ENCODE measurements at places on chromosomes 16 and 17. TPM values are rescaled to one million over a fixed set of nuclear protein-coding genes. Genes with fewer than 3 reads are reported as not detected.

The KRT12 gene
- not detected for total RNA-seq

DNA sequence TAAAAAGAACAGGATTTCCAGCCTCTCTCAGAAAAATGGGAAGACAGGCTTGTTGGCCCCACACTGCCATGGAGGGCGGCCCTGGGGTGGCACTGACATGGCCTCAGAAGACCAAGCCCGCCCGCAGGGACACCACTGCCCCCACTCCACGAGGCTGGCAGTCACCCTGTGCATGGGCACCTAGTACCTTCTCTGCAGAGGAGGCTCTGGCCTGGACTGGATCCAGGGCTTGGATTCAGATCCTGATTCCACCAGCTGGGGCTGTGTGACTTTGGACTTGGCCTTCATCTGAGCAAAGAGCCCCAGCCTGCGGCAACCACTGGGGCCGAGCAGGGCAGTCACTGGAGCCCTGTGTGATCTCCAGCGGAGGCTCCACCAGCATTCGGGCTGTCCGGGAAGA, 16.8 kb upstream of the FASN start:
- H3K36me3 ChIP-seq: no peaks in the 10 kb centered on the region
- H3K4me3 ChIP-seq: no peak overlapping the region
- DNase-seq: no peak
- peaks cover 10% of the 10 kb centered on the region for H3K4me1 ChIP-seq
- H3K27ac ChIP-seq: no peak overlapping the region

The FOXN1 gene
- not detected for total RNA-seq

DNA sequence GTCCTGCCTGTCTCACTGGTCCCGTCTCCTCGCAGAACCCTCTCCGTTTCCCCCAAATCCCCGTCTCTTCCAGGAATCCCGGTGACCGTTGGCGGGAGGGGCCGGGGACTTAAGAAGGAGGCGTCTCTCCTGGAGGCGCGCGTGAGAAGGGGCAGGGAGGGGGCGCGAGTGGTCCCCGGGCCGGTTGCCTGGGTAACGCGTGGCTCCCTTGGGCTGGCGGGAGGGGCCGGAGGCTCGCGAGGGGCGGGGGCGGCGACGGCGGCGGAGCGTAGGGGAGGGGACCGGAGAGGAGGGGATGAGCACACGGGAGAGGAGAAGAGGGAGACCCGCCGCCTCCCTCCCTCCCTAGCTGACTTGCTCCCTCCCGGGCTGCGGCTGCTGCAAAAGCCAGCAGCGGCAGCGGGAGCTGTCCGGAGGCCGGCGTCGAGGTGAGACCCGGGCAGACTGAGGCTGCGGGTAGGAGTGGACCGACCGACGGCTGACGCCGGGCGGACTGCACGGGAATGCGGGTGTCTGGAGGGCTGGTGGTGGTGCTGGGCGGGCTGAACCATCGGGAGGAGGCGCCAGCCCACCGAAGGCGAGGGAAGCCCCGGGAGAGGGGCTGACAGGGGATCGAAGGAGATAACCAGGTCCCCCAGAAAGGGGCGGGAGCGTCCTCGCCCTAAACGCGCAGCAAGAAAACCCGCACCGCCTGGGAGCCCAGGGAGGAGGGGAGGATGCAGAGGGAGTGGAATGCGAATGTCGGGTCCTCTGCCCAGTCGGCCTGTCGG, at the start of gene PRRT2:
Gene PRRT2, plus strand, starts transcription at position 298 of the 770 bp plus-strand sequence. CDS start 862 bp downstream, outside the sequence.
- H3K36me3 ChIP-seq: peaks cover 41% of the 10 kb centered on the region
- peak within 1 kb of the TSS; percentile 79 for H3K4me3 ChIP-seq
- H3K27me3 ChIP-seq: no peaks in the 10 kb centered on the region

- no peaks in the 10 kb centered on the region for H3K36me3 ChIP-seq
- no peaks in the 10 kb centered on the region for H3K4me1 ChIP-seq
- no peak overlapping the region for H3K27ac ChIP-seq
- no peak for DNase-seq
- no peaks in the 10 kb centered on the region for H3K27me3 ChIP-seq
Measured at GRCh38 chr16:55144651-55145050, 179.4 kb upstream of the IRX6 start.

The PRR35 gene
- total RNA-seq: not detected

DNA sequence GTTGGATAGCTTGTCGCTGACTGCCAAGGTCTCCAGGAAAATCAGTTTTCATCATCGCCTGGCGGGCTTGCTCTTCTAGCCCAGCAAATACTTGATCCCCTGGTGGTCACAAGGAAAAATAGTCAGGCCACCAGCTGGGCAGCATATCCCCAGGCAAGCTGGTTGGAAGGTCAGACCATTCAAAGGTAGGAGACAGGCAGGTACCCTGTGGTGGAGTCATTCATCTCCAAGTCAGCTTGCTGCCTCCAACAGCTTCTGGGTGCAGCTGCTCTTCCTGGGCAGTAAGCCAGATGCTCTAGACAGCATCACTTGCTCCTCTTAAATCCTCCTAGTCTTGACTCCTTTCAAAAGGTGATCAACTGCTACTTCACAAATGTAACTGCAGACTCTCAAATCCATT, 16.0 kb downstream of the ZNF821 start:
- no peak overlapping the region for H3K4me3 ChIP-seq
- H3K4me1 ChIP-seq: peaks cover 34% of the 10 kb centered on the region
- no peak for DNase-seq
- peaks cover 10% of the 10 kb centered on the region for H3K36me3 ChIP-seq

- no peaks in the 10 kb centered on the region for H3K36me3 ChIP-seq
- peaks cover 23% of the 10 kb centered on the region for H3K27me3 ChIP-seq
- H3K4me3 ChIP-seq: no peak overlapping the region
- DNase-seq: no peak
- no peak overlapping the region for H3K27ac ChIP-seq
- peaks cover 11% of the 10 kb centered on the region for H3K4me1 ChIP-seq
Measured at GRCh38 chr17:61466246-61466645, 14.0 kb downstream of the TBX4 start.

DNA sequence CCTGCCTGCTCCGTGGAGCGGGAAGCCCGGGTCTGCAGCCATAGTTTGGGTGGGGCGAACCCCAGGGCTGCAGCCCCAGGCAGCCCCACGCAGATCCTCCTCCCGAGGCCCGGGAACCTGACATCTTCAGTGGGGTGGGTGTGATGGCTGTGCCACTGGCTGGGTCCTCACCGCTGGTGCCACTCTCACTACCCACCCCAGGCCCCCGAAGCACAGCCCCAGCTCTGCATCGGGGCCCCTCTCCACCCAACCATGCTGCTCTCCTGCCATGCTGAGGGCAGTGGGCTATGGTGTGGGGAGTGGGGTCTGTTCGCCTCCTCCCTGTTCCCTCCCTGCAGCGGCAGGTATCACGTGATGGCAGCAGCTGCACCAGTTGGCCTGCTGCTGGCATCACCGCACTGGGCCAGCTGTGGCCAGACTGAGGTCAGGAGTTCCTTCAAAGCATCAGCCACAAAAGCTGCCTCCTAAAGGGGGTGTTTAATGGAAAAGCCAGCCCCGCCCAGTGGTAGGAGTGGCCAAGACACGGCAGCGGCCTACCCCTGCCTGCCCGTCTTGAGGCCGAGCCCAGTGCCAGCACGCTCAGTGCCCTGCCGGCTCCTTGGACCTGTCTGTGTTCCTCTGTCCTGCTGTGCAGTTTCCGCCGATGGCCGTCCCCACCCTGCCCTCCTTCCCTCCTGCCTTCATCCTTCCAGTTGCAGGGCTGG, 10.8 kb downstream of the KCTD5 start:
- no peak overlapping the region for H3K27ac ChIP-seq
- H3K36me3 ChIP-seq: peaks cover 14% of the 10 kb centered on the region
- no peak for DNase-seq
- H3K4me1 ChIP-seq: peaks cover 5% of the 10 kb centered on the region
- H3K4me3 ChIP-seq: no peak overlapping the region
- H3K27me3 ChIP-seq: no peaks in the 10 kb centered on the region

DNA sequence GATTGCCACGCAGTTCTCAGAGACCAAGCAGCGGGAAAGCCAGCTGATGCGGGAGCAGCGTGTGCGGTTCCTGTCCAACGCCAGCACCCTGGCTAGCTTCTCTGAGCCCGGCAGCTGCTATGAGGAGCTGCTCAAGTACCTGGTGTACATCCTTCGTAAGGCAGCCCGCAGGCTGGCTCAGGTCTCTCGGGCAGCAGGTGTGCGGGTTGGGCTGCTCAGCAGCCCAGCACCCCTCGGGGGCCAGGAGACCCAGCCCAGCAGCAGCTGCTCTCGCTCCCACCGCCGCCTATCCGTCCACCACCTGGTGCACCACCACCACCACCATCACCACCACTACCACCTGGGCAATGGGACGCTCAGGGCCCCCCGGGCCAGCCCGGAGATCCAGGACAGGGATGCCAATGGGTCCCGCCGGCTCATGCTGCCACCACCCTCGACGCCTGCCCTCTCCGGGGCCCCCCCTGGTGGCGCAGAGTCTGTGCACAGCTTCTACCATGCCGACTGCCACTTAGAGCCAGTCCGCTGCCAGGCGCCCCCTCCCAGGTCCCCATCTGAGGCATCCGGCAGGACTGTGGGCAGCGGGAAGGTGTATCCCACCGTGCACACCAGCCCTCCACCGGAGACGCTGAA, 15.2 kb downstream of the CACNA1G start:
- no peaks in the 10 kb centered on the region for H3K4me1 ChIP-seq
- H3K4me3 ChIP-seq: no peak overlapping the region
- DNase-seq: no peak
- peaks cover 11% of the 10 kb centered on the region for H3K27me3 ChIP-seq
- no peak overlapping the region for H3K27ac ChIP-seq

The SLC52A1 gene
- 0.31 TPM for total RNA-seq

The MYO15A gene
- 0.78 TPM for total RNA-seq

GRCh38 chr17:82882715-82883418, 43.0 kb upstream of the ZNF750 start:
- peak overlapping the region; percentile 93 for H3K27ac ChIP-seq
- H3K4me3 ChIP-seq: peak overlapping the region; percentile 73
- no peaks in the 10 kb centered on the region for H3K27me3 ChIP-seq
- peaks cover 4% of the 10 kb centered on the region for H3K36me3 ChIP-seq
- peak; percentile 89 for DNase-seq
- H3K4me1 ChIP-seq: peaks cover 77% of the 10 kb centered on the region

The NTN3 gene
- not detected for total RNA-seq

DNA sequence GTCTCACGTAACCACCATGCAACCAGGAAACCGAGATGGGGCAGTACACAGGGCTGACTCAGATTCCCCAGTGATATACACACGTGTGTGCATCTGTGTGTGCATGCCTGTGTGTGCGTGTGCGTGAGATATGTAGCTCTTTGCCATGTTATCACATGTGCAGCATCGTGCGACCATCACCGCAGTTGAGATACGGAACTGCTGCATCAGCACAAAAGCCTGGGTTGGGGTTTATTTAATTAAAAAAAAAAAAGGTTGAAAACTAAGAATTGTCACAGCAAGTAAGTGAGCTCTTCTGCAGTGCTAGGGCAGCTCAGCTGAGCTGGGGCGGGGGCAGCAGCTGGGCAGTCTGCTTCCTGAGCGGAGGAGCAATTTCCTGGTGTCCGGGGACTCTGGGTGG, 152.5 kb downstream of the RBFOX3 start:
- DNase-seq: no peak
- no peak overlapping the region for H3K27ac ChIP-seq
- no peaks in the 10 kb centered on the region for H3K36me3 ChIP-seq
- H3K4me1 ChIP-seq: no peaks in the 10 kb centered on the region

- no peak overlapping the region for H3K4me3 ChIP-seq
- no peaks in the 10 kb centered on the region for H3K27me3 ChIP-seq
- DNase-seq: no peak
- H3K4me1 ChIP-seq: peaks cover 68% of the 10 kb centered on the region
- no peaks in the 10 kb centered on the region for H3K36me3 ChIP-seq
Measured at GRCh38 chr17:17115620-17116019, 73.4 kb downstream of the MPRIP start.

DNA sequence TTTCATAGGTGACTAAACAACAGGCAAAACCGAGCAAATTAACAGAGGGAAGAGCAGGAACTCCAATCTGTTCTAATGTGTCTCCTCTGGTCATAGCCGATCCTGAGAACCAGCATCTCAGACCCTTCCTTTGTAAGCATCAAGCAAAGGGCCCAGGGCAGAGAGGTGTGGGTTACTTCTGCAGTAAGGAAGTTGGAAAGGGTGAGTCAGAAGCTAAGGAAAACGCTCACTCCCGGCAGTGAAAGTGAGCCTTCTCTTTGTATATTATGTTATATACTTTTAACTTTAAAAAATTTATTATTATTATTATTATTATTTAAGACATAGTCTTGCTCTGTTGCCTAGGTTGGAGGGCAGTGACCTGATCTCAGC, 77.7 kb downstream of the MRM3 start:
- no peaks in the 10 kb centered on the region for H3K36me3 ChIP-seq
- no peak overlapping the region for H3K4me3 ChIP-seq
- no peaks in the 10 kb centered on the region for H3K4me1 ChIP-seq
- DNase-seq: no peak
- H3K27me3 ChIP-seq: no peaks in the 10 kb centered on the region

Measured in activated CD4-positive, alpha-beta memory T cell treated with anti-CD3 and anti-CD28 coated beads for 36 hours (primary cell).